ENCODE measurements at places on chromosomes 2 and 18.
A peak's percentile ranks its signal among the peaks of the same experiment; 100 is the strongest.

DNA sequence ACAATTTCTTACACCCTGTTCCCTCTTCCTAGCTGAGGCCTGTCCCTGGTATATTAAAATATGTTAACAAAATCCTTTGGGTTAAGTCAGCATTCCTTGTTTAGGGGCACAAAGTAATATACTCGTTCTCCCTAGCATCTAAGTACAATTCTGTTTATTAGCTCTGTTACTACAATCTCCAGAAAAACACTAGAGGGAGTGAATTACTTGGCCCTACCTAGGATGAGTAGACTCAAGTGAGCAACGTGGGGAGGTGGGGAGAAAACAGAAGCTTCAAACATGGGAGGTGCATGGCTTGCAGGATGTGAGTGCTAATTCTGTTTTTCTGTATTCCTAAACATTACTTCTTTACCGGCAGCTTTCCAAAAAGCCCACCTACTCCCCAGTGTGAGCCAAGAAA lies 89.7 kb downstream of the FSIP2 start:
- DNase-seq: no peak

- no peak for DNase-seq
Measured at GRCh38 chr2:27638037-27638637, 9.3 kb downstream of the GPN1 start.

DNA sequence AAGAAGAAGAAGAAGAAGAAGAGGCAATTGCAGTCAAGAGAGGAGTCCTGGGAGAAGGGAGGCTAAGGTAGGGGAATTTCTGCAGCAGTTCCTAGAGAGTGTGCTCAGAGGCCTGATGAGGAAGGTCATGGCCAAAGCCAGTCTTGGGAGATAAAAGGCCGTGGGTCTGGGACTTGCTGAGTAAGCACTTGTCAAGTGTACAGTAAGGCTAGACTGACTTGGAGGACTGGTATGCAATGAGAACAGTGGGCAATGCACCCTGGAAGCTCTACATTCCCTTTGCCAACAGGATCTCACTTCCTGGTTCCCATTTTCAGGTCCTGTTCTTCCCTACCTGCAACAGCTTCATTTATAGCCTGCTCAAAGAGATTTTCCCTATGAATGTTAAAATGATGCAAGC lies 28.6 kb upstream of the CYP26B1 start:
- DNase-seq: no peak

GRCh38 chr18:45650321-45650720 lies 35.0 kb downstream of the SLC14A2 start:
- no peak for DNase-seq

- peak; percentile 47 for DNase-seq
Measured at GRCh38 chr2:237694415-237695194, 67.2 kb downstream of the LRRFIP1 start.

DNA sequence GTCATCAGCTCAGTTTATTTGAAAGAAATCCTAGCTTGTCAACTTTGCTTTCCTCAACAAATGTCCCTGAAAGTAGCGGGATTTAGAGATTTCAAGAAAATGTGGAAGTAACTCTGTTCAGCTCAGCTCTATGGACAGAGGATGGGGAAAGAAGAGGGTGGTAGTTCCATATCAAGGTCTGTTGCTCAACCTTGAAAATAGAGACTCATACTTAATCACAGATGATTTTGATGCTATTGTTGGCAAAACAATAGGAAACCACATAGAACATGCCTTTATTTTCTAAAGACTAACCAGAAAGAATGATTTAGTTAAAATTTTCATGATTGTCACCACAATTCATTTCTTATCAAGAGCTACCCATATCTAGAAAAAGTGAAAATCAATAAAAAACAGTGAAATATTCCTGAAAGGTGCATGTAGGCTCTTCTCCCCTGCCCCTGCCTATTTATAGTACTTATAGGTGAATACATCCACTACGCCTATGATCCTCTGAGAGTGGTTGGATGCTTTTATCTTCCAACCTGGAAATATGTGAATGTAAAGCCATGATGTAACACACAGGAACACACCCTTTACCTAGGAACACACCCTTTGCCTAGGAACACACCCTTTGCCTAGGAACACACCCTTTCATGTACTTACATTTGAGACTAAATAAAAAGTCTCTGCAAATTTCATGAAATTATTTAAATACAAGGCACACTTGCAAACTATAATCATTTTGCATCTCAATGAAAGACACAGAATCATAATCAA lies 65.8 kb downstream of the ETAA1 start:
- no peak for DNase-seq
